ENCODE measurements at places on chromosomes 7 and 10. TPM values are rescaled to one million over a fixed set of nuclear protein-coding genes. Genes with fewer than 3 reads are reported as not detected.

DNA sequence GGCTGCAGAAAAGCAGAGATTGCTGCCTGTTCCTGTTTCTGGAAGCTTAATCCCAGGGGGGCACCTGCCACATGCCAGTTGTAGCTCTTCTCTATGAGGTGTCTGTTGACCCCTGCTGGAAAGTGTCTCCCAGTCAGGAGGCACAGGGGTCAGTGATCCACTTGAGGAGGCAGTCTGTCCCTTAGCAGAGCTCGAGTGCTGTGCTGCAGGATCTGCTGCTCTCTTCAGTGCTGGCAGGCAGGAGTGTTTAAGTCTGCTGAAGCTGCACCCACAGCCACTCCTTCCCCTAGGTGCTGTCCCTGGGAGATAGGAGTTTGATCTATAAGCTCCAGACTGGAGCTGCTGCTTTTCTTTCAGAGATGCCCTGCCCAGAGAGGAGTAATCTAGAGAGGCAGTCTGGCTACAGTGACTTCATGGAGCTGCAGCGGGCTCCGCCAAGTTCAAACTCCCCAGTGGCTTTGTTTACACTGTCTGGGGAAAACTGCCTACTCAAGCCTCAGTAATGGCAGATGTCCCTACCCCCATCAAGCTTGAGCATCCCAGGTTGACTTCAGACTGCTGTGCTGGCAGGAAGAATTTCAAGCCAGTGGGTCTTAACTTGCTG is 57.6 kb upstream of the CROT start:
- H3K27me3 ChIP-seq = no peaks in the 10 kb centered on the region
- no peak overlapping the region for H3K27ac ChIP-seq
- no peak for DNase-seq
- H3K36me3 ChIP-seq = no peaks in the 10 kb centered on the region

DNA sequence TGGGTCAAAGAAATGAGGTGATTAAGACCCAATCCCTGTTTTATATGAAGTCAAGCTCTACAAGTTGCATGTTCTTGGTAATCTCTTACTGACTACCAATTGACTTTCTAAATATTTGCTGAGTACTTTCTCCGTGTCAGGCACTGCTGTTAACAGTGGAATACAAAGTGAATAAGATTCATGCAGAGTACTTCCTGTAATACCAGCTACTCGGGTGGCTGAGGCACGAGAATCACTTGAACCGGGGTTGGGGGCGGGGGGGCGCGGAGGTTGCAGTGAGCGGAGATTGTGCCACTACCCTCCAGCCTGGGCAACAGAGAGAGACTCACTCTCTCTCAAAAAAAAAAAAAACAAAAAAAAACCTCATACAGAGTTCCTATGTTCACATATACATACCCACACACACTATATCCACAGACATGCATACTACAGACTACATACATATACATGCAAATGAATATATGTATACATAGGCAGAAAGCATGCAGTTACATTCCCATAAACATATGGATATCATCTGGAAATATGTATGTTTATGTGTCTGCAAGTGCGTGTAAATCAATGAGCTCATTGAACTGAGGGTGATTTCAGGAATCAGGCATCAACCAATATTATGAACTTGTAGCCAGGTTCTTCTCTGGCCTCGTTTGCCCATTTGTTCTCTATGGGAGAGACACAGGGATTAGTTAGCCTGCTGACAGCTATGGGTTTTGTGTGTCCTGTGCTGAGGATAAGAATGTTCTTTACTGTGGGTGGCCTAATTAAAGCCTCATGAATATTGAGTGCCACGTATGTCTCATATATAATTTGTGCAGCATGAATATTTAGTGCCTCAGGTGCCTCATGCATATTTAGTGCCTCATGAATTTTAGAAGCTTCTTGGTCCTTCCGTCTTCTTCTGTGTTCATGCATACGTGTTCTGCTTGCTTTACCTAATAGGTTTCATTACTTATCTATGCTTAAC is 73.9 kb downstream of the BICC1 start:
- H3K27me3 ChIP-seq = no peaks in the 10 kb centered on the region
- DNase-seq = no peak
- H3K27ac ChIP-seq = no peak overlapping the region
- H3K36me3 ChIP-seq = no peaks in the 10 kb centered on the region
- H3K4me3 ChIP-seq = no peak overlapping the region

DNA sequence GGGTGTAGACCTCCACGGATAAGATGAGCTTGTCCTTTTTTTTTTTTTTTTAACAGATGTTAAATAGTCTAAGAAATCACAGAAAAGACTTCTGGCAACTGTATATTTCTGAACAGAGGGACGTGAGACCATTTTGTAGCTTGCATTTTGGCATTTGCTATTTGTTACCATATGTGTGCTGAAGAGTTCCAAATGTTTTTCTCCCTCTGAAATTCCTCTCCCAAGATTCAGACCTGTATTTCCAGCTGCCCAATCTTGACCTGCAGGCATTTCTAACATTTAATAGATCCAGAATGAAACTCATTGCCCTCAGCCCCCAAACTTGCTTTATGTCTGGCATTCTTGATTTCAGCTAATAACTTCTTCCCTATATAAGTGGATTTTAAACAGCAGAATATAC is 223.1 kb upstream of the FZD1 start:
- no peak overlapping the region for H3K27ac ChIP-seq
- DNase-seq = no peak
- no peaks in the 10 kb centered on the region for H3K27me3 ChIP-seq
- H3K4me1 ChIP-seq = no peaks in the 10 kb centered on the region

DNA sequence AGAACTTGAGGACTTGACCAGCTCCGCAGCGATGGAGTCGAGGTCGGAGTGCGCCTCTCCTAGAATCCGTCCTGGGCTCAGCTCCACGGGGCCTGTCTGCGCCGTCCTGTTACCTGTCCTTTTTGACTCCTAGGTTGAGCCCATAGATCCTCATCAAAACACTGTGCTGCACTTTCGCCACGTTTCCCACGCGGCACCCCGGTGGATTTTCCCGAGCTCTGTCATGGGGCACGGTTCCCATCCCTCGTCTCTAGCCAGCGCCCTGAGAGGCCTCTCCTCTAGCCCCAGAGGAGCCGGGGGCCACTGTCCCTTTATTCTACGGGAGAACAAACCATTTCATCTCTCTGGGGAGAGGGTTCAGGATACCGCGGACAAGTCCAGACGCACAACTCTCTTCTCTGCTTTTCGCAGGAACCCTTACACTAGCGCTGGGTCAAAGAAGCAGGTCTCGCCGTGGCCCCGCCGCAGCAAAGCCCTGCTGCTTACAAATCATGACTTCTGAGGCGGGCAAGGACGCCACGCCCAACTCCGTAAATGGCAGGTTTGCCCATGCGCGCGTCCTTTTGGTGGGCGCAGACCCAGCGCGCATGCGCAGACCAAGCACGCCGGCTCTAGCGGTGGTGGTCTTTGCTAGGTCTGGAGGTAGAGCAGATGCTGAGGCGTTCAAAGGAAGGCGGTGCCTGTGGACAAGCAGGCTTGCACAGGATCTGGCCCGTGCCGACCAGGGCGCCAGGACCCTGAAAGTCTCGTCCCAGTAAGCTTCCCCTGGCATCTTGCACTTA is 10.3 kb upstream of the ANKRD7 start:
- peaks cover 15% of the 10 kb centered on the region for H3K27me3 ChIP-seq
- peak overlapping the region; percentile 44 for H3K4me3 ChIP-seq
- H3K4me1 ChIP-seq = peaks cover 11% of the 10 kb centered on the region
- no peak overlapping the region for H3K27ac ChIP-seq

SPAM1 gene
- total RNA-seq = not detected

LRIT1 gene
- not detected for total RNA-seq

GRCh38 chr7:138433583-138434443 is 26.2 kb upstream of the TRIM24 start:
- H3K27ac ChIP-seq = no peak overlapping the region
- no peaks in the 10 kb centered on the region for H3K27me3 ChIP-seq

DNA sequence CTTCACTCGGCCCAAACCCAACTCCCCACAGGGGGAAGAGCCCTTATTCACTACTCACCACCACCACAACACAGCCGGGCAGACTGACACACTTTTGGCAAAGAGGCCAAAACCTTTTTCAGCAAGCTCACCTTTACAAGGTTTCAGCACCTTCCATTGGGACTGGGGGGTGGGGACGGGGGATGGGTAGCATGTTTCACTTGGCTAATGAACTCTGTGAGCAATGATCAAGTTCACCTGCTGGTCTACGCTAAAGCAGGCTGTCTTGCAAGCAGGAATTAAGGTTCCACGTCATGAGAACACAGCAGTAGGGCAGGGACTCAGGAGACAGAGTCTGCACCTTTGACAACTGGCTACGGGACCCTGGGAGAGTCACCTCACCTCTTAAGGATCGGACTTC is 7.0 kb downstream of the FAM53B start:
- H3K27me3 ChIP-seq = no peaks in the 10 kb centered on the region
- peak overlapping the region; percentile 45 for H3K4me3 ChIP-seq
- no peak for DNase-seq

DNA sequence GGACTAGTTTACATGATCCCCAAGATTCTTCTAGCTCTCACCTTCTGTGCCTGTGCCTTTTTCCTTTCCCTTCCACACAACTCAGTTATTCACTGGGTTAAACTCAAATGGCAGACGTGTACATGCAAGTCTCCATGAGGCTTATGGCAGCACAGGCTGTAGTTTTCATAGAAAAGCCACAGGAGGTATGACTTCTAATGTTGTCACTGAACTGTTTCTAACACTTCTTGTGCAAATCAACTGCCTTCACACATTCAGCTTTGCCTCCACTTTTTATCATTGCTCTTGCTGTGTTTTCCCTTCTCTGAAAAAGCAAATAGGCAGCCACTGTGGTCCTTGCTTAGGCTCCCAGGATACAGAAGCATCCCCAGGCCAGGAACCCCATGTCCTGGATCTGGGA is 5.3 kb upstream of the GIMAP5 start:
- H3K27me3 ChIP-seq = no peaks in the 10 kb centered on the region
- peaks cover 44% of the 10 kb centered on the region for H3K4me1 ChIP-seq
- peak; percentile 69 for DNase-seq

GRCh38 chr7:27248911-27249723 is 6.5 kb downstream of the EVX1 start:
- H3K27me3 ChIP-seq = peaks cover 52% of the 10 kb centered on the region
- DNase-seq = no peak
- H3K4me1 ChIP-seq = no peaks in the 10 kb centered on the region
- H3K27ac ChIP-seq = no peak overlapping the region
- H3K4me3 ChIP-seq = no peak overlapping the region

DNA sequence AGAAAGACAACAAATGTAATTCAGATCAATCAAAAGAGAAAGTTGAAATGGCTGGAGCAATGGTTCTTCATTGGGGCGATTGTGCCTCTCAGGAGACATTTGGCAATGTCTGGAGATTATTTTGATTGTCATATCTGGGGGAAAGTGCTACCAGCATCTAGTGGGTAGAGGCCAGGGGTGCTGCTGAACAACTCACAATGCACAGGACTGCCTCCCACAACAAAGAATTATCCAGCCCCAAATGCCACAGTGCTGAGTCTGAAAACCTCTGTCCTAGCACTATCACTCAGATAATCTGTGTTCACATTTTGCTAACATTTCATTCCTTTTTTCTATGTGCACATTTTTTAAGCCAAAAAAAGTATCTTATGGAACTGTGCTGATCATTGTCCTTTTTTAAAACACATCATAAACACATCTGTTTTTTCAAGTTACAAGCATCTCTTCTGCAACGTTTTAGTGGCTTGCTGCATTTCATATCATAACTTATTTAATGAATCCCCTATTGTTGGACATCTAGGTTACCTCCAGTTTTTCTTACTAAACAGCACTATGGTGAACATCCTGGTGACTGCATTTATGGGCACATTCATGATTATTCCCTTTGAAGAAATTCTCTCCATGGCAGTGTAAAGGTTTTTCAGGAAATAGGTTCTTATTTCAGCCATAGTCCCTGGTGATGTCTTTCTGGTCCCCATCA is 114.2 kb downstream of the C10orf105 start:
- H3K36me3 ChIP-seq = no peaks in the 10 kb centered on the region
- no peaks in the 10 kb centered on the region for H3K4me1 ChIP-seq
- DNase-seq = no peak
- H3K27me3 ChIP-seq = no peaks in the 10 kb centered on the region

DNA sequence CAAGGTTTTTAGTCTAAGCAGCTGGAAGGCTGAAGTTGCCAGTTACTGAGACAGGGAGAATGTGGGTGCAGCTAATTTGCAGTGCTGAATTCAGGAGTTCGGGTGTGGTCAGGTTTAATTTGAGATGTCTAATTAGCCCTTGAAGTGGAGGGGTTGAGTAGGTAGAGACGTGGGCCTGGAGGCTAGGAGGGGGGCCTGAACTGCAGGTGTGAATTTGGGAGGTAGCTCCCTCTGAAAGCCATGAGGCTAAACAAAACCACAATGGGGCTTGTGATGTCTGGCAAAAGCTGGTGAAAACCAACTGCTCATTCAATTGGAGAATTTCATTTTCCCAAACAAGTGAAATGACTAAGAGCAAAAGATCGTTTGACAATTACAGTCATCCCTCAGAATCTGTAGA is 246.0 kb upstream of the NFE2L3 start:
- H3K4me3 ChIP-seq = no peak overlapping the region
- no peaks in the 10 kb centered on the region for H3K4me1 ChIP-seq
- H3K27me3 ChIP-seq = peaks cover 7% of the 10 kb centered on the region
- no peaks in the 10 kb centered on the region for H3K36me3 ChIP-seq

- peak overlapping the region; percentile 14 for H3K4me3 ChIP-seq
- H3K27ac ChIP-seq = no peak overlapping the region
- peaks cover 42% of the 10 kb centered on the region for H3K4me1 ChIP-seq
- H3K36me3 ChIP-seq = peaks cover 28% of the 10 kb centered on the region
Measured at GRCh38 chr7:98200364-98200763, 10.9 kb upstream of the BHLHA15 start.

HPSE2 gene
- not detected for total RNA-seq

GRCh38 chr7:109522585-109522984 is 952.9 kb downstream of the DNAJB9 start:
- no peak overlapping the region for H3K4me3 ChIP-seq
- no peaks in the 10 kb centered on the region for H3K27me3 ChIP-seq
- H3K36me3 ChIP-seq = no peaks in the 10 kb centered on the region

ABCC2 gene
- total RNA-seq = 3.6 TPM

DNA sequence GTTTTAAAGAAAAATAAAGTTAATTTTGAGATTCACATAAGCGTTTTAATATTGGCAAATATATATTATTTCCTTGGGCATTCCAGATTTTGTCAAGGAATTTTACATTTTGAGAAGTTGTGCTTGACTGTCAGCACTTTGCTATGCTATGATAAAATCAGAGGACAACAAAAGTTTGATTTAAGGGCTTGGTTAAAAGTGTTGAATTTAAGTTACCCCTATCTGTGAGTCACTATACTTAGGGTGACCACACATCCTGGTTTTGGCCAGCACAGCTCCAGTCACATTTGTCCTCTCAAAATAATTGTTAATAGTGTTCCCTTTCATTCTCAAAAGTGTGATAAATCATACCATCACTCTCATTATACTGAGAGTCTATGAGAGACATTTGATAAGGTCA is 34.2 kb upstream of the ANK3 start:
- no peak overlapping the region for H3K27ac ChIP-seq
- DNase-seq = no peak
- H3K27me3 ChIP-seq = no peaks in the 10 kb centered on the region
- no peaks in the 10 kb centered on the region for H3K36me3 ChIP-seq
- no peak overlapping the region for H3K4me3 ChIP-seq

- DNase-seq = peak; percentile 41
- H3K36me3 ChIP-seq = no peaks in the 10 kb centered on the region
- no peak within 1 kb of the TSS for H3K4me3 ChIP-seq
- no peak within 1 kb of the TSS for H3K27ac ChIP-seq
- H3K27me3 ChIP-seq = no peaks in the 10 kb centered on the region
Measured at GRCh38 chr7:149773446-149774236, at the start of gene ZNF467. Gene ZNF467, minus strand, starts transcription at chr7:149773588. Its CDS starts 2,556 bp downstream, at chr7:149771032.
